Peyer's patch (tissue), 4 donors: ENCODE measurements at places on chromosomes 4 and X. TPM values are rescaled to one million over a fixed set of nuclear protein-coding genes. Genes with fewer than 3 reads are reported as not detected.

GRCh38 chrX:129613596-129613995 lies 41.2 kb downstream of the APLN start:
- H3K4me1 ChIP-seq = no peaks in the 10 kb centered on the region
- no peaks in the 10 kb centered on the region for H3K27me3 ChIP-seq
- H3K36me3 ChIP-seq = no peaks in the 10 kb centered on the region
- DNase-seq = no peak
- H3K4me3 ChIP-seq = no peak overlapping the region

RS1 gene
- total RNA-seq = not detected

- H3K36me3 ChIP-seq = no peaks in the 10 kb centered on the region
- H3K27me3 ChIP-seq = no peaks in the 10 kb centered on the region
- H3K4me1 ChIP-seq = peaks cover 5% of the 10 kb centered on the region
- no peak overlapping the region for H3K4me3 ChIP-seq
These were observed 2.2 kb downstream of the TMEM156 start for GRCh38 chr4:39029752-39030694.

DNA sequence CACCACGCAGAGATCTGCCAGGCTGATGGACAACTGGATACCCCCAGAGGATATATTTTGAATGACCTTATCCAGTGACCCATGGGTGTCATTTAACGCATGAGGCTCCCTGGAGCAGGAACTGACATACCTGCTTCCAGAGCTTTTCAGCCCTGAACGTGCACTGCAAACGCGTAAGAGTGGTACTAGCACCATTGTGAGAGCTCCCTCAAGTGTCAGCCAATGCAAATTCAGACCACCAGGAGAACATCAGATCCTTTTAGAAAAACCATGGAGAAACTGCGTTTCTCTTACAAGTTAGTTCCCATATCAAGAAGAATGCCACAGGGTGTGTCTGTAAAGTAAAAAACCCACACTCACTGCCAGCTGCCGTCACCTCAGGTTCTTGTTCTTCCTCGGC lies 7.3 kb downstream of the TREX2 start:
- DNase-seq = no peak
- H3K36me3 ChIP-seq = no peaks in the 10 kb centered on the region
- H3K27ac ChIP-seq = no peak overlapping the region
- H3K4me3 ChIP-seq = no peak overlapping the region

STK32B gene
- 1.0 TPM for total RNA-seq

FAM90A26 gene
- not detected for total RNA-seq

GRCh38 chr4:167717495-167717894 lies 374.8 kb upstream of the ANXA10 start:
- H3K36me3 ChIP-seq = no peaks in the 10 kb centered on the region
- no peak overlapping the region for H3K4me3 ChIP-seq
- no peak for DNase-seq

TCEAL7 gene
- 1.1 TPM for total RNA-seq

LARP7 gene
- 30.8 TPM for total RNA-seq
